Ovary (tissue), 10 donors: ENCODE measurements at places on chromosomes 1 and 21.

DNA sequence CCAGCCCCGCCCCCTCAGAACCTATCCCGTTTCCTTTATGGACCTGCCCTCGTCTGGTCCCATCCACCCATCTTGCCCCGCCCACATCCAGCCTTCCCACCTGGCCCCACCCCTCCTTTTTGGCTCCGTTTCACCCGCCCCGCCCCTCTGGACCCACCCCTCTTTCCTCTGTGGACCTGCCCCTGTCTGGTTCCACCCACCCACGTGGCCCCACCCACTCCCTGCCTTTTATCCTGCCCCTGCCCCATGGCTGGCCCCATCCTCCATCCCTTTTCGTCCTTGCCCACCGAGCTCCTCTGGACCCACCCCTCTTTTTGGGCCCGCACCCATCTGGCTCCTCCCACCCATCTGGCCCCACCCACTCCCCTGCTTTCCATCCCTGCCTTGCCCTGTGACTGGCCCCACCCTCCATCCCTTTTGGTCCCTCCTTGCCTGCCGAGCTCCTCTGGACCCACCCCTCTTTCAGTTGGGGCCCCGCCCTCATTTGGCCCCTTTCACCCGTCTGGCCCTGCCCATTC lies 177.3 kb downstream of the CAMTA1 start:
- H3K4me1 ChIP-seq, result peaks cover 16% of the 10 kb centered on the region
- no peaks in the 10 kb centered on the region for H3K36me3 ChIP-seq
- H3K4me3 ChIP-seq, result no peak overlapping the region
- DNase-seq, result peak; percentile 65

GRCh38 chr1:193939585-193939984 lies 753.2 kb upstream of the B3GALT2 start:
- no peak overlapping the region for H3K27ac ChIP-seq
- no peaks in the 10 kb centered on the region for H3K36me3 ChIP-seq
- DNase-seq, result no peak
- no peaks in the 10 kb centered on the region for H3K4me1 ChIP-seq
- no peak overlapping the region for H3K4me3 ChIP-seq

- no peaks in the 10 kb centered on the region for H3K27me3 ChIP-seq
- no peak for DNase-seq
- H3K4me1 ChIP-seq, result no peaks in the 10 kb centered on the region
- H3K36me3 ChIP-seq, result no peaks in the 10 kb centered on the region
- no peak overlapping the region for H3K4me3 ChIP-seq
Measured at GRCh38 chr21:27721675-27722074, 754.8 kb upstream of the ADAMTS5 start.

- no peaks in the 10 kb centered on the region for H3K36me3 ChIP-seq
- no peaks in the 10 kb centered on the region for H3K27me3 ChIP-seq
- no peak overlapping the region for H3K27ac ChIP-seq
- no peak overlapping the region for H3K4me3 ChIP-seq
- H3K4me1 ChIP-seq, result peaks cover under 1% of the 10 kb centered on the region
Measured at GRCh38 chr1:79188337-79188736, 181.8 kb upstream of the ADGRL4 start.

GRCh38 chr21:9008636-9009035 lies 1512.7 kb upstream of the TPTE start:
- no peaks in the 10 kb centered on the region for H3K4me1 ChIP-seq
- no peaks in the 10 kb centered on the region for H3K36me3 ChIP-seq
- no peak for DNase-seq
- no peak overlapping the region for H3K27ac ChIP-seq

- H3K4me3 ChIP-seq, result no peak overlapping the region
- H3K36me3 ChIP-seq, result no peaks in the 10 kb centered on the region
- no peaks in the 10 kb centered on the region for H3K4me1 ChIP-seq
- H3K27ac ChIP-seq, result no peak overlapping the region
- no peak for DNase-seq
- no peaks in the 10 kb centered on the region for H3K27me3 ChIP-seq
Measured at GRCh38 chr1:212364985-212365384, 49.7 kb downstream of the PACC1 start.
